Cerebellum (tissue), 4 donors: ENCODE measurements at places on chromosomes 3 and 15. TPM values are rescaled to one million over a fixed set of nuclear protein-coding genes. Genes with fewer than 3 reads are reported as not detected.

The SRGAP3 gene
- total RNA-seq: 130 TPM

The PBRM1 gene
- total RNA-seq: 157 TPM

The GXYLT2 gene
- total RNA-seq: 7.4 TPM

The GADL1 gene
- total RNA-seq: 0.27 TPM

The RPSA gene
- total RNA-seq: 731 TPM

The DNAJA4 gene
- 26.5 TPM for total RNA-seq

The SLCO2A1 gene
- 4.4 TPM for total RNA-seq

The RBSN gene
- total RNA-seq: 44.3 TPM

The RHOV gene
- 4.3 TPM for total RNA-seq

The PTH1R gene
- 4.4 TPM for total RNA-seq

DNA sequence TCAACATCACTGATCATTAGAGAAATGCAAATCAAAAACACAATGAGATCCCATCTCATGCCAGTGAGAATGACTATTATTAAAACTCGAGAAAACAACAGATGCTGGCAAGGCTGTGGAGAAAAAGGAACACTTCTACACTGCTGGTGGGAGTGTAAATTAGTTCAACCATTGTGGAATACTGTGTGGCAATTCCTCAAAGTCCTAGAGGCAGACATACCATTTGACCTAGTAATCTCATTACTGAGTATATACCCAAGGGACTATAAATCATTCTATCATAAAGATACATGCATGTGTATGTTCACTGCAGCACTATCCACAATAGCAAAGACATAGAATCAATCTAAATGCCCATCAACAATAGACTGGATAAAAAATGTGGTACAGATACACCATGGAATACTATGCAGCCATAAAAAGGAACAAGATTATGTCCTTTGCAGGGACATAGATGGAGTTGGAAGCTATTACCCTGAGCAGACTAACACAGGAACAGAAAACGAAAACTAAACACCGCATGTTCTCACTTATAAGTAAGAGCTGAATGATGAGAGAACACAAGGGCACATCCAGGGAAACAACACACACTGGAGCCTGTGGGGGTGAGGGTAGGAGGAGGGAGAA lies 15.2 kb upstream of the AVEN start:
- DNase-seq: no peak

DNA sequence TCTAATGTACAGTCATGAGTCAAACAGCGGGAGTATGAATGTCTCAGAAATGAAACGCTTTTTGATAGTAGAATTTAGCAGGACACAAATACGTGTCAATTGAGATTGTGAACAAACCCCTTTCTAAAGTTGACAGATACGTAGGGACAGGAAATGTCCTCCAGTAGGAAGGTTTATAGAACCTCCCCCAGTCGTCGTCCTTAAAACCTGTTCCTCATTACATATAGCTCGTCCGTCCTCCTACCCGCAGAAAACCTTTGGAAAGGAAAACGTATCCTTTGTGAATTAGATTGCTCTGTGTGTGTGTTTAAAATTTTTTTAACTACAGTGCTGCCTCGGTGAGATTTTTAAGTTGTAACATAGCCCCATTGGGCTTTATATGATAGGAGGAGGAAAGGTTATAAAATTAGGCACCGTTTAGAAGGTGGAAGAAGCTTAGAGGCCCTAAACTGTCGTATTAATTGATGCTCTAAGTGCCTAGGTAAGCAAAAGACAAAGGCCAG lies 4.1 kb downstream of the UBE2E1 start:
- no peak for DNase-seq

- no peak for DNase-seq
Measured at GRCh38 chr3:33035596-33035995, 61.4 kb downstream of the GLB1 start.

- DNase-seq: no peak
Measured at GRCh38 chr15:60989696-60990095, 239.4 kb downstream of the RORA start.

GRCh38 chr15:46251903-46252302 lies 617.1 kb downstream of the SQOR start:
- no peak for DNase-seq

DNA sequence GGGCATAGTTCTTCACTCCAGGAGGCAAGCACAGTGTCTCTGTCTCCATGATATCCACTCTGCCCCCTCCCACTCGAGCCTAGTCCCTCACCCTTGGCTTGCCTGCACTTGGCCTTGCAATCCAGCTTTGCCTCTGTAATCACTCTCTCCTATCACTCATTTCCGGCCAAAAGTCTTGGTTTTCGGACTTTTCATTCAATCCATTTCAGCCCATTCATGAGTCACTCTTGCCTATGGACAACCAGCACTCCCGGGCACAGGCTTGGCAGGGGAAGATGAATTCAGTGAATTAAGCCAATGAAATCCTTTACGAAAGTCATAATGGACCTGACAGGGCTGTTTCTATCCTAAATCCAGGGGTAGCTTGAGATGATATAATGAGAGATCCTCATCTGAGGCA lies 21.7 kb downstream of the DAZL start:
- DNase-seq: no peak

- DNase-seq: peak; percentile 42
Measured at GRCh38 chr3:3800080-3800455, 837 bp downstream of the LRRN1 start.

DNA sequence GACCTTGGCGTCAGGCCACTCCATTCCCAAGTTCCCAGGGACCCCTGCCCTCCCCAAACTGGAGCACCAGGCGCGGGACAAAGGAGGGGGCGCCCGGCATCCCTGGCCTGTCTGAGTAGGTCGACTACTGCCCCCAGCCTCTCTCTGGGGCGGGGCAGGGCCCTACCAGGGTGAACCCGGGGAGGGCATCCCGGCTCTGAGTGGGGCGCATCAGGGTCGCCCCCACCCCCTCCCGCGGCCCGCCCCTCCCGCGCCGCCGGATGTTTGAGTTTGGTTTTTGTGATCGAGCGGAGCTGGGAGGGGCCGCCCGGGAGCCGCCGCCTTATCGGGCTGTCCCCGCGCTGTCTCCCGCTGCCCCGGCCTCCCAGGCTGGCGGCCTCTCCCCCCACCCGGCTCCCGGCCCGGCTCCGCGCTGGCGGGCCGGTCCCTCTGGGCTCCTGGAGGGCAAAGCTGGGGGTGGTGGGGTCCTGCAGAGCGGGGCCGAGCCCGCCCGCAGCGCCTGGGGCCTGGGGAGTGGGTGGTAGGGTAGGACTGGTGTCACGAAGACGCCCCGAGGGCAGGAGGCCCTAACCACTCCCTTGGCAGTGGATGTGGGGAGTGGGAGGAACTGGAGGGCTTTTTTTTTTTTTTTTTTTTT lies 47.2 kb upstream of the SMAD6 start:
- DNase-seq: no peak

GRCh38 chr15:62541846-62542245 lies 376.8 kb upstream of the C2CD4B start:
- no peak for DNase-seq

DNA sequence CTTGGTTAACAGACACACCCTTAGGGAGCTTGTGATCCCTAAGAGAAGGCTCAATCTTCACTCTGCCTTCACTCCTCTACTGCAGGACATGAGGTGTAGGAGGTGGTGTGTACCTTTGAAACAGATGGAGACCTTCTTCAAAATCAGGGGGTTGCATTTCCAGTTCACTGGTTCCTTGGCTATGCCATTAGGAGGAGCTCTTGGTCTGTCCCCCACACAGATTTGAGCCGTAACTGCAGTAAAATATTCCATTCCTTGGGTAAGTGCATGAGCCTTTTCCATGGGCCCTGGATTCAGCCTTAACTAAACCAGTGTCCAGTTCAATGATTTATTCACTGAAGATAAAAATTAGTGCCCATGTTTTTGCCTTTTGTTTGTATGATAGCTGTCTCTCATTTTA lies 144.6 kb downstream of the MCTP2 start:
- no peak for DNase-seq

- DNase-seq: no peak
Measured at GRCh38 chr3:169939320-169939719, 27.3 kb upstream of the SEC62 start.

GRCh38 chr3:152382312-152383135 lies 113.8 kb downstream of the MBNL1 start:
- DNase-seq: no peak

- no peak for DNase-seq
Measured at GRCh38 chr3:177490626-177491025, 293.3 kb upstream of the TBL1XR1 start.

- DNase-seq: no peak
Measured at GRCh38 chr3:156675830-156676767, 1.7 kb downstream of the TIPARP start.

- DNase-seq: peak; percentile 14
Measured at GRCh38 chr3:308597-309321, 112.2 kb downstream of the CHL1 start.

DNA sequence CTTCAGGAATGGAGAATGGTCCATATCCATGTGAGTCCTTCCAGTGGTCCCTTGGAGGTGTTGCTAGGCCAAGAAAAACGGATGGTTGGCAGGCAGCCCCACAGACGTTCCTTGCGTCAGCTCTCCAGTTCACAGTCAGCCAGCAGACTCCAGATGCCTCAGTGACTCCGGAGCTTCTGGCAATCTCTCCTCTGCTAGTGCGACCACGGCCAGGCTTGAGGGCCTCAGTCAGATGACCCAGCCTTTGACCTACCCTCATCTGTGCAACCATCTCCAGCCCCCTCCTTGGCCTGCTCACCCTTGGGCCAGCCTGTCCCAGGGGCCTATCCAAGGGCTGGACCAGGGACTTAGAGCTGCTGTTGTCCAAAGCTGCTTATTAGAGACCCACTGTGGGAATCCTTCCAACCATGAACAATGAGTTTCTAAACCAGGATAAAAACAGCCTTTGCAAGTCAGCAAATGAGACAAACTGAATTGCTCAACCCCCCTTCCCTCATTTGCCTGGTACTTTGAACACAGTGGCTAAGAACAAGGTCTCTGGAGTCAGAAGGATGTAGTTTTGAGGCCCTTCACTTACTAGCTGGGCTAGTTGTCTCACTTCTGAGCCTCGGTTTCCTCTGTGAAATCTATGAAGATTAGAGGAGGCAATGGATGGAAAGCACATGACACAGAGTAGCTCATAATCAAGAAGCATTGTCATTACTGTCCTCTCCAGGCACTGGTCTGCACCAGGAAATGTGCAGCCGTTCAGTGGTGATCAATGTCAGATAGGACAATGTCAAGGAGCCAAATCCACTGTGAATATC lies 44.8 kb downstream of the ANP32A start:
- no peak for DNase-seq

- no peak for DNase-seq
Measured at GRCh38 chr15:61518191-61518950, 289.3 kb upstream of the RORA start.

GRCh38 chr3:151195826-151196225 lies 7.2 kb downstream of the GPR171 start:
- DNase-seq: no peak

DNA sequence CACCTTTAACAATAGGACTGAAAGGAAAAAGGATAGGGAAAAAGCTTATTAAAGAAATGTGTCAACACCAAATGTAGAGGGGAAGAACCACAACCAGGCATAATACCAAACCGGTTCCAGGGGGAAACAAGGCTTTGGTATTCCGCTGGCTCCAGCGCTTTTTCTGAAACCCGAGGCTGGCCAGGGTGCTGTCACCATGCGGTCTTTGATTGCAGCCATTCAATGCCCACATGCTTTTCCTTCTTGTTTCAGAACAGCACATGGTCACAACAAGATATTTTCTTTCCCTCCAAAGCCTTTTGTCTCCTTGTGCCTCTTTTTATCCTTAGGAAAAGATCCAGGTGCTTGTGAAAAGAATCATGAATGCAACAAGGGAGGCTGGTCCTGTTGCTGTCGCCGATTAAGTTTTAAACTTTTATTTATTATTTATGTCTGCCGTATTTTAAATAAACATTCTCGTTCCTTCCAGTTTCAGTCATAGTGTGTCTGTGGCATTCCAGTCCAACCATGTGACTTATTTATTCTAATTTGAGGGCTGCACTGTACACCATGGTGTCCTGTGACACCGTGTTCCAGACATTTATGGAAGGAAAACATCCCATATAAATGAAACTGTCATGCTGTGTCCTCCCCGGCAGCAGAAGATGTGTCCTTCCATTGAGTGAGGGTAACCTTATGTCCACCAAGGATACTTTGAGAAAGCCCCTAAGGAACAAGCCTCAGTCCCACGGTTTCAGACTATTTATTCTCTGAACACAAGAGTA lies 41.1 kb downstream of the CCK start:
- DNase-seq: no peak

DNA sequence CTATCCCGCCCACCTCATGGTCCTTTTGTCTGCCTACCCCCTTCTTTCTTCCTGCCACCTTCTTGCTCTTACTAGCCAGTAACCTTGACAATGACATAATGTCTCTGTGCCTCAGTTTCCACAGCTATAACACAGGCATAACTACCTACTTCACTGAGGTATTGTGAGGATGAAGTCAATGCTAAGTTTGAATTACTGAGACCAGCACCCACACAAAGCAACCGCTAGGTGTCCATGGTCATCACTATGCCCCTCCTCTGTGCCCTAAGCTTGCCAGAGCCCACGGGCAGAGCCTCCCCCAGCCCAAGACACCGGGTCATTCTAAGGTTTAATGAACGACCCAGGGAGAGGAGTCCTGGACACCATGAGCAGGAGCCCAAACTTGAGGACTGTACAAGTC lies 101.6 kb downstream of the OXNAD1 start:
- DNase-seq: no peak

DNA sequence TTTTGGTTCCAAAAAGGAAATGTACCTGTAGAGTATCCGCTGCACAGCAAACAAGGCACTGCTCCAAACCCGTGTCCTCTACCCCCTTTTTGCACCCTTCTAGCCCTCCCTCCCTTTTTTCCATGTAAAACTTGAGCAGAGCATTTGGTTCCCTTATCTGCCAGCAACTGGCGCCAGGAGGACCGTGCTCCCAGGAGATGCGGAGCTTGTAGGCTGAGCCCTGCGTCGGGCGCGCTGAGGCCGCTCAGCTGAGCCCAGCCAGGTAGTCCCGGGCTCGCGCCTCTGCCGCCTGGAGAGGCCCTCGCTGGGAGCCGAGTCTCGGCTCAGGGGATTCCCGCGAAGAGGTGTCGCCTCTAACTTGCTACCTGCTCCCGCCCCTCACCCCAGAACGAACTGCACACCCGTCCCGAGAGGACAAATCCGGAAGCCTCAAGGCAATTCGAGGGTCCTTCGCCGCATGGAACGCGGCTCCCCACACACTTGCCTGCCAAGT lies 575 bp downstream of the TRPM7 start:
- peak; percentile 40 for DNase-seq

GRCh38 chr3:115248274-115248673 lies 101.2 kb upstream of the ZBTB20 start:
- no peak for DNase-seq
